ENCODE measurements at places on chromosomes 6 and 20. TPM values are rescaled to one million over a fixed set of nuclear protein-coding genes. Genes with fewer than 3 reads are reported as not detected.

GRCh38 chr20:13349235-13349604 is 128.1 kb downstream of the ISM1 start:
- DNase-seq = no peak

- DNase-seq = no peak
Measured at GRCh38 chr6:54614499-54615195, 231.9 kb upstream of the FAM83B start.

GRCh38 chr6:126701676-126702560 is 362.0 kb downstream of the CENPW start:
- DNase-seq = no peak

The SLC17A1 gene
- not detected for total RNA-seq

DNA sequence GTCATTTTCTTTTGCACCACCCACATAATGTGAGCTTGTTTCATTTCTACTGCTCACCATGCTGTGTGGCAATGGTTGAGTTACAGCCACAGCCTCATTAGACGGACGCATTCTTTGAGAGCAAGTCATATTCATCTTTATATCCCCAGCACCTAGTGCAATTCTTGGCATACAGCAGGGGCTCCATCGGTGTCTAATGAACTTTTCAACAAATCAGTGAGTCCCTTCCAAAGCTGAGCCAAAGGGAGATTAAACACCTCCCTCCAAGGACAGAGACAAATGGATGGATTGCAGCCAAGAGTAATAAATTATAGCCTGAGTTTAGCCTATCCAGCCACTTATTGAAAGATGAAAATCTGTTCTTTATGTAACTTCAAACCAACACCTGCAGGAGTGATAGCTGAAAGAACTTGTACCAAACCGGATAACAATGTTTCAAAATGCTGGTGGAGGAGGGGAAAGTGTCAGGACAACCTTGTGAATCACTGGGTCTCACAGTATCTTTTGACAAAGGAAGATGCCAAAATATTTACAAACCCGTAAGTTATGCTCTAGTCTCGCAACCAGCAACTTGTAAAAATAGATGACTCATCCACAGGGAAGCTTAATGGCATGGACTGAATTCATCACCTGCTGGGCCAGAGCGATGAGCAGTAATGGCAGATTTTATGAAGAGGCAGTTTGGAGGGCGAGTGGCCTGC is 139.0 kb downstream of the PXDC1 start:
- no peak for DNase-seq

DNA sequence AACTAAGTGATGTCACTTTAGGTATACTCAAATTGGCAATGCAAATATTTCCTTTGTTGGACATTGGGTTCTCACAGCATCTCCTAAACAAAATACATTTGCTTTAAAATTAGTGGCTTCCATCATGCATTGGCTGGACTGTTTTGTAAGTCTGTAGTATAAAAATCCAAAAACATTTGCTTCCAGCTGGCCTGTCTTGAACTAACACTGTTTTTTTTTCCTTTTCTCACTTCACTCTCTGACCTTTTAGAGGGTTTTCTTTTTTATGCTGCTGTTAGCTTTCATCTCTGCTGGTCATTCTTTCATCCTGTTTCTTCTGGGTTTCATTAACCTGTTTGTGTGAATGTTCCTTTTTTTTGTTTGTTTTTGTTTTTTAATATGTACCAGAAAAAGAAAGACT is 121.7 kb upstream of the MLIP start:
- no peak for DNase-seq

GRCh38 chr6:54958446-54958845 is 111.9 kb downstream of the FAM83B start:
- DNase-seq = no peak

DNA sequence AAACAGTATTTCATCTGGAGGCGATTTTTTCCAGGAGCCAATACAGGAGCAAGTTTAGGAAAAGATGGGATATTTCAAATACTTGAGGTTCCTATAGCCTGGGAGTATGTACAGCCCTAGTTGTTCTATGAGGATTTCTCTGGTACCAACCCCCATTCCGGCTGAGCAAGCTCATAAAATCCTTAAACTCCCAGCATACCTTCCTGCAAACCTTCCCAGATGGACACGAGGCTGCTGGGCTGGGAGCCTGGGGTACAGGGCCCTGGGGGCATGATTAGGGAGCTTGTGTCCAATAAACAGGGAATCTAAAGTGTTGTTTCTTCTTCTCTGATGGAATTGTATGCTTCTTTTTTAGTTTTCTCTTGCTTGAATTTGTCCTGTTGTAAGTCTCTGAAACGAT is 1.5 kb downstream of the PRRC2A start:
- no peak for DNase-seq

- no peak for DNase-seq
Measured at GRCh38 chr20:3759316-3759823, 8.2 kb downstream of the ADISSP start.

The CLVS2 gene
- total RNA-seq = 36.2 TPM

DNA sequence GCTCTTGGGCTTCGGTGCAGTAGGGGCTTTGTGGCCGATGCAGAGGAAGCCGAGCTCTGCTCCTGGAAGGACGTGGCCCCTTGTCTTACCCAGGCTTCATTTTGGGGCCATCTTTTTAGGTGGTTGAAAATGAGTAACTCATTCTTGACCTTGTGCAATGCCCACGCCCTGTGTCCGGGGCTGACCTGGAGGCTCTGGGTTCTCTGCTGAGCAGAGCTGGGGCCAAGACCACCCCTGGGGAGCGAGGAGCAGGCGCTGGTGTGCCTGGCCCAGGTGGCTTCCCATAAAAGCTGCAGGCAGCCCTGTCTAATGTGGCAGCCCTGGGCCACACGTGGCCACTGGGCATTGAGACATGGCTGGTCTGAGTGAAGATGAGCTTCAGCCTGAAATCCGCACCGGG is 25.7 kb downstream of the NTSR1 start:
- DNase-seq = peak; percentile 11

The YIPF3 gene
- total RNA-seq = 65.8 TPM

Measured in dorsolateral prefrontal cortex (tissue), 122 donors.